Right atrium auricular region (tissue), 2 donors: ENCODE measurements at places on chromosomes 6 and 20.

- H3K36me3 ChIP-seq: no peaks in the 10 kb centered on the region
- no peaks in the 10 kb centered on the region for H3K4me1 ChIP-seq
- H3K27ac ChIP-seq: no peak overlapping the region
- no peak for DNase-seq
- no peak overlapping the region for H3K4me3 ChIP-seq
These were observed 742.9 kb downstream of the DHX35 start for GRCh38 chr20:39705032-39705431.

DNA sequence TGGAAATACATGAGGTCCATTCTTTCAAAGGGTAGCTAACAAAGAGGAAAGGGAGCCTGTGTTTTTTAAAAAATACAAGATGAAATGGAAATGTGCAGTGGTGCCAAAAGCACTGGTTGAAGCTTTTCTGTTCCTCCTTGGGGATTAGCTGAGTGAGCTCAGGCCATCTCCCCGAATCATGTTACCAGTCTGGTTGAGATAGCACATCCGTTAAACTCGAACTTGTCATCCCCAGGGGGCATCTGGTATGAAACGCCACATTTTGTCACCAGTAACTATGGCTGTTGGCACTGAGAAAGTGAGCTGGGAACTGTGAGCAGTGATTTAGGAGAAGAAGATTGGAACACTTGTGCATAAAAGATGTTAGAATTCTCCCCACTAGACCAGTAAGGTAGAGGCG lies 196.2 kb downstream of the SAMD5 start:
- H3K4me3 ChIP-seq: no peak overlapping the region
- no peak for DNase-seq
- no peaks in the 10 kb centered on the region for H3K27me3 ChIP-seq
- H3K36me3 ChIP-seq: no peaks in the 10 kb centered on the region

DNA sequence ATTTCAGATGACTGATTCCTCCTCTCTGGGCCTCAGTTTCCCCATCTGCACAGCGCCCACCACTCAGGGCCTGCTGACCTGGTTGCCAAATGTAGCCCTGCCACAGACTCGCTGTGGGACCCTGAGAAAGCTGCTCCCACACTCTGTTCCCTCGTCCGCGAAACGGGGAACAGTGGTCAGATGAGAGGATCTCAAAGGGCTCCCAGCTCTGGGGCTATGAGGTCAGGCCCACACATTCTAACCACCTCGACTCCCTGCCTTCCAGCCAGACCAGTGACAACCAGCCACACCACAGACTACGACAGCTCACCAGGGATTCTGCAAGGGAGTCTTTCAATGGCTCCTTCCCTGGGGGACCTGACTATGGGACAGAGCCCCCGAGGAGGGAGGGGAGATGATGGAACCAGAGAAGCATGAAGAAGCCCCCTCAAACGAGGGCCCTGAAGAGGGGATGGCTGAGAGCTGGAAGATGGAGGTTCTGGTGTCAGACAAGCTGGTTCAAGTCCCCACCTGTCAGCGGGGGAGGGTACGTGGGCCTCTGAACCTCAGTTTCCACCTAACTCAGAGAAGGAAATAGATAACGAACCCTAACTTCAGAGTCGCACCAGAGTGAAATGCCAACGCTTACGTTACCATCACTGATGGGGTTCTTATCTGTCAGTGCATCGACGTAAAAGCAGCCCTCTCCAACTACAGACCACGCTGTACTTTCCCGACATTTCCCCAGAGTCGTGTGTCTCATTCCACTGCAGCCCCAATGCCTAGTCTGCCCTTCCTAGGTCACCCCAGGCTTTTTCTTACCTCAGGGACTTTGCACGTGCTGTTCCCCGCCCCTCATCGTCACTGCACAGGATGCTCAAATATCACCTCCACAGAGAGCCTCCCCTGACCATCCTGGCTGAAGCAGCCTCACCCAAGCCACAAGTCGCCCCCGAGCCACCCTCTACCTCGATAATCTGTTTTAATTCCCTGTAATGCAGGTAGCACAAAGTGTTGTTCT lies 60.5 kb downstream of the PREX1 start:
- no peak overlapping the region for H3K4me3 ChIP-seq
- no peaks in the 10 kb centered on the region for H3K4me1 ChIP-seq
- H3K36me3 ChIP-seq: no peaks in the 10 kb centered on the region
- no peaks in the 10 kb centered on the region for H3K27me3 ChIP-seq

DNA sequence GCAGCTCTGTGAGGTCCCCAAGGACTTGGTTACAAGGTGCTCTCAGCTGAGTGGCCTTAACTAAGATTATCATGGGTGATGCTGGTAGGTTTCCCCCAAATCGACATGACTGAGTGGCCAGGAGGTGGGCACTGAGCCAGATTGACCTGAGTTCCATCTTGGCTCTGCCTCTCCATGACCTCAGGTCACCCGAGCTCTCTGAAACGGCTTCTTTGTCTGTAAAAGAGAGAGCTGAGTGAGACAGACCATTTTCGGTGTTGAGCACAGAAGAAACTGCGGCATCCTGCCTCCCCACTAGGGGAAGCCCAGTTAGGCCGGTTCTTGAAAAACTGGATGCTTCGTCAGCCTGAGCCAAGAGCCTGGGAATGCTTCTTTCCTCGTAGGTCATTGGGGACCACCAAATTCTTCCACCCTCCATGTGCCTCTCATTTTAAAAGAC lies 14.1 kb upstream of the STX16 start:
- no peak overlapping the region for H3K27ac ChIP-seq
- no peak overlapping the region for H3K4me3 ChIP-seq
- no peaks in the 10 kb centered on the region for H3K36me3 ChIP-seq
- H3K27me3 ChIP-seq: no peaks in the 10 kb centered on the region
- H3K4me1 ChIP-seq: no peaks in the 10 kb centered on the region

GRCh38 chr6:72783666-72784065 lies 161.8 kb downstream of the KCNQ5 start:
- no peak overlapping the region for H3K4me3 ChIP-seq
- no peaks in the 10 kb centered on the region for H3K27me3 ChIP-seq
- H3K36me3 ChIP-seq: no peaks in the 10 kb centered on the region
- no peak overlapping the region for H3K27ac ChIP-seq
- H3K4me1 ChIP-seq: no peaks in the 10 kb centered on the region
